ENCODE measurements at places on chromosomes 2 and 18.

DNA sequence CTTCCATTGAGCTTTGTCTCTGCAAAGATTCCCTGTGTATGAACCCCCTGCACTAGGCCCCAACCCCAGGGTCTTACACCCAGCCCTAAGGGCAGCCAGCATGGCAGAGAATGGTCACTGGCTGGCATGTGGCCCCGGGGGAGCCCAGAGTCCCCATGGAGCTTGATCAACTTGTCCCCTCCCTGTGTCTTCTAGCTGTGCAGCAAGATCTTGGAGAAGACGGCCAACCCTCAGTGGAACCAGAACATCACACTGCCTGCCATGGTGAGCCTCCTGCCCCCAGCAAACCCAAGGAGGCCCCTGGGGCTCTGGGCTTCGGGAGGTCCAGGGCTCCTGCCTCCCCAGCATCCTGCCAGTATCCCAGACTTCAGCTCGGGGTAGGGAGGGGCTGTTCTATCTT, 81.5 kb downstream of the DYSF start:
- no peak for DNase-seq

DNA sequence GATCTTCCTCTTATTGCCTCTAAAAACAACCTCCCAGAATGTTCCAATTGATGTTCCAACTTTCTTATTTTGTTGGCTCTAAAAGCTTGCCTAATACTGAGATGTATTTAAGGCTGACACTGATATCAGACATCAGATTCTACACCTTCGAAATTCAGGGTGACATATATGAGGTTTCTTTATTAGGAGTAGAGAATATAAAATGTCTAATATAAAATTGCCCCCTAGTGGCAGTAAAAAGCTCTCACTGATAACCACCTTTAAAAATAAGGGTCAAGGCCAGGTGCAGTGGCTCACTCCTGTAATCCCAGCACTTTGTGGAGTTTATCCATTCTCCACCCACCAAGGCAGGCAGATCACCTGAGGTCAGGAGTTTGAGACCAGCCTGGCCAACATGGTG, 789.7 kb upstream of the SLC39A10 start:
- no peak for DNase-seq

DNA sequence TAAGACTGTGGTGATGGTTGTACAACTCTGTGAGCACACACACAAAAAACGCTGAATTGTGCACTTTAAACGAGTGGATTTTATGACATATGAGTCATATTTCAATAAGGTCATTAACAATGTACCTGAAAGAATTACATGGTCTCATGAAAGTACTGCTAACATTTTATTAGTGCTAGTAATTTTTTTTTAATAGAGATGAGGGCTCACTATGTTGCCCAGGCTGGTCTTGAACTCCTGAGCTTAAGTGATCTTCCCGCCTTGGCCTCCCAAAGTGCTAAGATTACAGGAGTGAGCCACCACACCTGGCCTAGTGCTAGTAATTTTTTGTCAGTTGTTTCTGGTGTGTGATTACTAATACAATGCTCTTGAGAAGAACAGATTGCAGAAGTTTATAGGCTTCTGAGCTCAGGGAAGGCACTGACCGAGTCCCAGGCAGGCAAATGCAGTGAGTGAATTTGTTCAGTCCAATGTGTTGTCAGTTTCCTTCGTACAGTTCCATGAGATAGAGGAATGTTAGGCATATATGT, 177.0 kb downstream of the TGIF1 start:
- DNase-seq = no peak

GRCh38 chr2:28274911-28275685, 117.6 kb upstream of the FOSL2 start:
- DNase-seq = peak; percentile 97

DNA sequence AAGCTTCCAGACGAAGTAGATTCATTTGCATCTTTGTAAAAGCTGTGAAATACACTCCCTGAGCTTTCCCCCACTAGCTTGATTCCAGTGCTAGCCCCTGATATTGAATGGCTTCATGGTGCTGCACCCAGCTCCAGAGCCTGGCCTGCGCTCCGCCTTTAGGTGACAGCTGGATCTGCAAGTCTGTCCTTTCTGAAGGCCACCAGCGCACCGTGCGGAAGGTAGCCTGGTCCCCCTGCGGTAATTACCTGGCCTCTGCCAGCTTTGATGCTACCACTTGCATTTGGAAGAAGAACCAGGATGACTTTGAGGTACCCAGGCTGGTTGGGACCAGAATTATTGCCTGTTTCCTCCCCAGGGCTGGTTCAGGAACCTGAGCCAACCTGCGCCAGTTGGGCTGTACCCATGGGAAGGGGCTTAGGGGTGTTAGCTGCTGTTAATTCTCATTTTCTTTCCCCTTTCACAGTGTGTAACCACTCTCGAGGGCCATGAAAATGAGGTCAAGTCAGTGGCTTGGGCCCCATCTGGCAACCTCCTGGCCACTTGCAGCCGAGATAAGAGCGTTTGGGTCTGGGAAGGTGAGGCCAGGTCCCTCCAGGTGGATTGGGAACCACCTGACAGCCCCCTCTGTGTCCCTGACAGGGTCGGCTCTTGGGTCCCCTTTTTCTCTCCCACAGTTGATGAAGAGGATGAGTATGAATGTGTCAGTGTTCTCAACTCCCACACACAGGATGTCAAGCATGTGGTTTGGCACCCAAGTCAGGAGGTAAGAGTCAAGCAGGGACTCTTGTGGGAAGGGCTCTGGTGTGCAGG, 1.3 kb downstream of the CIAO1 start:
- DNase-seq = no peak

DNA sequence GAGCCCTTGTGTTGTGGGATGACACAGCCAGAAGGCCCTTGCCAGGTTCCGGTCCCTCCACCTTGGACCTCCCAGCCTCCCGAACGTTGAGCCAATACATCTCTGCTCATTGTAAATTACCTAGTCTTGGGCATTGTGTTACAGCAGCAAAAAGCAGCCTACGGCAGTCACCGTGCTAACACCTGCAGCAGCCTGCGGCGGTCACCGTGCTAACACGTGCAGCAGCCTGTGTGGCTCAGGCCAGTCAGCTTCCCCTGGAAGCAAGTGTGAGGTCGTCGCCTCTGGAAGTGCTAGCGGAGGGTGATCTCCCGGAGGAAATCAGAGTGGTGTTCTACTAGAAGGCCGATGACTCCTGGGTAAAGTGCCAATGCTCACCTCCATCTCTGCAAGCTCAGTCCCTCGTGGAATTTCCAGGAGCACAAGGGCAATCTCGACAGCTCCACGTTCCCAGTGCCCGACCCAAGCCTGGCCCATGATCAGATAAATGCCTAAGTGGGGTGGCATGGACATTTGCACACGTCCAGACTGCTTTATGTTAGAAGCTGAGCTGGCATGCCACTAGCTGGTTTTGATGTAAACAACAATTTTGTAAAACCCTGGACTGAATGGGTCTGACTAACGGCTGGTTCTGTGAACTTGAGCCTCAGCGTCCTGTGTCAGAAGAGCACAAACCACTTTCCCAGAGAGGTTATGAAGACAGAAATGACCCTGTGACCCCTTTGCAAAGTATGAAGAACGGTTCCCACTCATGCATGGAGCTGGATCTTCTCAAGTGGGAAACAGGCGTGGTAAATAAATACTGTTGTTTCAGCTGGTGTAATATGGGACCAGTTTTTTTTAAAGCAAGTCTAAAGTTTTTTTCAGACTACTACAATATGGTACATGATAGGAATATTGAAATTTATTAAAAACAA, 11.4 kb upstream of the CNDP1 start:
- no peak for DNase-seq

All from pulmonary artery endothelial cell (primary cell).